ENCODE measurements at places on chromosomes 1 and 21. TPM values are rescaled to one million over a fixed set of nuclear protein-coding genes. Genes with fewer than 3 reads are reported as not detected.

DNA sequence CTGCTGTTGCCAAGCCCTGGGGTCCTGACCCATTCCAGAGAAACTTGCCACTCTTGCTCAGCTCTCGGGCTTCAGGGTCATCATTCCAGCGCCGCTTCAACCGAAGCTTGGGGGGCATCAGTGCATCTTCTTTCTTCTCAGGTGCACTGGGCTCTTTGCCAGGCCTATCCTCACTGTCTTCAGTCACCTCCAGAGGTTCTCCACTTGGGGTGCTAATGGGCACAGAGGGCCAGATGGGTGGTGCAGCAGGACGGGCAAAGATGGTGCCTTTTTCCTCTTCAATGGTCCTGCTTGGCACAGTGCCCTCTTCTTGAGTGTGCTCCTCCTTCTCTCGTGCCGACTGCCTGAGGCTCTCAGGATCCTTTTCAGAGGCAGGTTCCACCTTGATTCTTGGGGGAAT, 13.3 kb downstream of the ETV3 start:
- H3K4me1 ChIP-seq, result no peaks in the 10 kb centered on the region
- H3K4me3 ChIP-seq, result no peak overlapping the region
- peaks cover 20% of the 10 kb centered on the region for H3K36me3 ChIP-seq
- H3K27me3 ChIP-seq, result no peaks in the 10 kb centered on the region

DNA sequence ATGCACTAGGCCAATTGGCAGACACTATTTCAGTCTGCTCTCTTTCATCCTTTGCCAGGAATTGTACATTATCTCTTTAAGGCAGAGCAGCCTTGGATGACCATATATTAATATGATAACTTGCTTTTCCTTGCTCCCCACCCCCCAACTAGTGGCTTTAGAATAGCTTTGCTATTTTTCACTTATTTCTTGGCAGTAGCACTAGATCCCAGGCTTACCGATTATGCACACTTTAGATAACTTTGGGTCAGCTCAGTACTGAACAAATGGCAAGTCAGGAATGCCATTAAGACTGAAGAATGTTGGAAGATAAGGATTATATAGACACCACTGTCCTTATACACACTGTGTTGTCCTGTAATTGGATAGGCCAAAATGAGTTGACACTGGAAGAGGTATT, 146.4 kb downstream of the FGGY start:
- peaks cover 3% of the 10 kb centered on the region for H3K36me3 ChIP-seq
- H3K4me3 ChIP-seq, result no peak overlapping the region
- no peak overlapping the region for H3K27ac ChIP-seq
- DNase-seq, result no peak
- H3K27me3 ChIP-seq, result no peaks in the 10 kb centered on the region

GRCh38 chr1:203025686-203026030, 633 bp upstream of the PPFIA4 start:
- H3K4me1 ChIP-seq, result no peaks in the 10 kb centered on the region
- no peak overlapping the region for H3K27ac ChIP-seq
- H3K4me3 ChIP-seq, result peak overlapping the region; percentile 59
- peaks cover 46% of the 10 kb centered on the region for H3K36me3 ChIP-seq
- DNase-seq, result no peak

The S100A7A gene
- not detected for total RNA-seq

DNA sequence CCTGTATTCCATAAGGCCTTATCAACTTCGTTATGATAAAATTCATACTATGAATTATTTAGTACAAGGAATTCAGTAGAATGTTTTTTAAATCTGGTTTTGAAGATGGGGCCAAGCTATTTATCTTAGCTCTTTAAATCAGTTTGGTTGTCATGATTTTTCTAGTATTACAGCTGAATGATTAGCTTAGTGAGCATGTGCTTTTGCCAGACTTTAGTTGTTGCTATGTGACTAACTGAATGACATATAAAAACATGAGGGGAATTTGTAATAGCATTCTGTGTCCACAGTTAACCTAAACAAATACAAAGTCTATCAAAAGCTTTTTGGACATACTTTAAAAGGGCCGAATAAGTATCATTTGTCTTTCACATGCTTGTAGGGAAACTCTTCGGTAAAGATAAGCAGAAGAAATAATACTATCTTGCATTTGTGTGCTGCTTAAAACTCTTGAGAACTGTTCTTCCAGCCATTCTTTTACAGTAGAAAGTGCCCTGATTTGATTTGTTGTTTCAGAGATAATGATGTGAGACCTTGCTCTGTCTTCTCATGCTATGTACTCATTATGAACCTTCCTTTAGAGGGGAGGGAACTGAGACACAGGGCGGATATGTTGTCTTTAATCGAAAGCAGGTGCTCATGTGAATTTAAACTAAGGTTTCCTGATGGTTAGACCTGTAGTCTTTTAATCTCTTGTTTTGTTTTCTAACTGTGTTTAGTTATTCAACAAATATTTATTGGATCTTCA, 18.8 kb downstream of the NEK7 start:
- no peaks in the 10 kb centered on the region for H3K27me3 ChIP-seq
- DNase-seq, result no peak
- no peak overlapping the region for H3K27ac ChIP-seq
- no peak overlapping the region for H3K4me3 ChIP-seq
- H3K36me3 ChIP-seq, result no peaks in the 10 kb centered on the region

GRCh38 chr1:111959436-111959835, 30.0 kb downstream of the KCND3 start:
- no peak overlapping the region for H3K4me3 ChIP-seq
- H3K36me3 ChIP-seq, result no peaks in the 10 kb centered on the region
- peaks cover 8% of the 10 kb centered on the region for H3K4me1 ChIP-seq
- no peak for DNase-seq
- no peaks in the 10 kb centered on the region for H3K27me3 ChIP-seq
- H3K27ac ChIP-seq, result no peak overlapping the region

GRCh38 chr1:91406773-91407389, 2.2 kb upstream of the HFM1 start:
- no peaks in the 10 kb centered on the region for H3K36me3 ChIP-seq
- H3K27me3 ChIP-seq, result no peaks in the 10 kb centered on the region
- no peaks in the 10 kb centered on the region for H3K4me1 ChIP-seq
- no peak overlapping the region for H3K27ac ChIP-seq
- no peak for DNase-seq

The CD84 gene
- total RNA-seq, result not detected

DNA sequence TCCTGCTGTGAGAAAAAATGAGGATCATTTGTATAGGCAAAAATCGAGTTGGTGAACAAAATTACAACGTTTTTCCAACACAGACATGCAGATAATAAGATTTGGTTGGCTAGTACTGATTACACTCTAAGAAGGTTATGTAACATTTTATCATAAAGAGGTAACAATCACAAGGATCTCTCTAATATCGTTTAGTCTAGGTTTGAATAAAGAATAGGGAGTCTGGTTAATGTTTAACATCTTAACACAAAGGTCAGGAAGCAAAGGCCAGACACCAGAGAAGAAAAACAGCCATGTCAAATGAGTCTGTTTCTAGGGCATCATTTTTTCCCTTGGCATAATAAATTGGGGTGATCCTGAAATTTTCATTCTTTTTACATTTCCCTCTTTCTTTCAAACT, 207.4 kb upstream of the CHRM3 start:
- no peaks in the 10 kb centered on the region for H3K4me1 ChIP-seq
- H3K4me3 ChIP-seq, result no peak overlapping the region
- no peaks in the 10 kb centered on the region for H3K36me3 ChIP-seq
- no peak for DNase-seq

DNA sequence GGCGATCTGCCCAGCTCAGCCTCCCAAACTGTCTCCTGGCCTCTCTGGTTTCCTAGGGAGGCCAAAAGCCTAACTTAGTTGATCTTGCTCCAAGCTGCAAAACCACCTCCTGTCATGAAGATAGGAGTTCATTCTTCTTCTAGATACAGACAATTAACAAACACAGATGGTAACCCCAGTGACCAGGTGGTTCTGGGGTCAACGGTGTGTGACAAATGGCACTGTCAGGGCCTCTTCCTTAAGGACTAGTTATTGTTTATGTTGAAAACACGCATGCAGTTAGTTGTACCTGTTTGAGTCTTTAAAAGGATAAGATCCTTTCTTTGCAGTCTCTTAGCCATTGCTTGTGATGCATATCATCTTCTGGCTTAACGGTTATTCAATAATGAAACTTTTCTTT, 4.6 kb upstream of the UMODL1 start:
- H3K4me3 ChIP-seq, result no peak overlapping the region
- H3K27ac ChIP-seq, result no peak overlapping the region
- no peaks in the 10 kb centered on the region for H3K4me1 ChIP-seq
- DNase-seq, result no peak
- no peaks in the 10 kb centered on the region for H3K27me3 ChIP-seq
- H3K36me3 ChIP-seq, result no peaks in the 10 kb centered on the region

- H3K4me3 ChIP-seq, result peak overlapping the region; percentile 69
- peaks cover 13% of the 10 kb centered on the region for H3K36me3 ChIP-seq
- no peak overlapping the region for H3K27ac ChIP-seq
Observed at GRCh38 chr1:940107-941014, 16.6 kb downstream of the SAMD11 start.

The GPR89B gene
- 15.4 TPM for total RNA-seq

GRCh38 chr1:12159816-12160215, 7.0 kb upstream of the TNFRSF1B start:
- H3K36me3 ChIP-seq, result no peaks in the 10 kb centered on the region
- no peak for DNase-seq
- H3K4me1 ChIP-seq, result peaks cover 8% of the 10 kb centered on the region
- no peaks in the 10 kb centered on the region for H3K27me3 ChIP-seq

DNA sequence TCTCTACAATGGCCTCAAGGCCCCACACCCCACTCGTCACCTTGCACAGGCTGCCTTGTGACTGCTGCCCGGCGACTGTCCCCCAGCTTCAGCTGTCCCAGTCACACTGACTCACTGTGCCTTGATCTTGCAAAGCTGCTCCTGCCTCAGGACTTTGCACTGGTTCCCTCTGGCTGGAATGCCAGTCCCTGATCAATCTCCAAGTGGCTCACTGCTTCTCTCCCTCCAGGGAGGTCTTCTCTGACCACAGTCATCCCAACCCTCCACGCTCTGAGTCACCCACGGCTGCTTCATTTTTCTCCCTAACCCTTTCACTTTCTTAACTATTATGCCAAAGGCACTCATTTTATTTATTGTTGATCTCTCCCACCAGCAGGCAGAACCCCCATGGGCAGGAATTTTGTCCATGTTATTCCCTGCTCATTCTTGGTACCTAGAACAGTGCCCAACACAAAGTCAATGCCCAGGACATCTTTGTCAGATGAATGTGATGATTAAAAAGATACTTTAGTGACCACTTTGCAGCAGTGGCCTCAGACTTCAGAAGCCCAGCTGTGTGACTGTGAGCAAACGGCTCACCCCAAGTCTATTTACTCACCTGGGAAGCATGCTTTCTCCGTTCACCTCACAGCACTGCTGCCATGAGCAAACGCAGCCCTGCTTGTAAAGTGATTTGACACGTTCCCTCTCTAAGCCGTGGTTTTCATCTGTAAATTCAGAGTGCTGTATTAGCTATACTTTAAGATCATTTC, 53.4 kb downstream of the ZBTB18 start:
- H3K27ac ChIP-seq, result no peak overlapping the region
- H3K36me3 ChIP-seq, result no peaks in the 10 kb centered on the region
- H3K4me1 ChIP-seq, result no peaks in the 10 kb centered on the region
- no peak for DNase-seq

DNA sequence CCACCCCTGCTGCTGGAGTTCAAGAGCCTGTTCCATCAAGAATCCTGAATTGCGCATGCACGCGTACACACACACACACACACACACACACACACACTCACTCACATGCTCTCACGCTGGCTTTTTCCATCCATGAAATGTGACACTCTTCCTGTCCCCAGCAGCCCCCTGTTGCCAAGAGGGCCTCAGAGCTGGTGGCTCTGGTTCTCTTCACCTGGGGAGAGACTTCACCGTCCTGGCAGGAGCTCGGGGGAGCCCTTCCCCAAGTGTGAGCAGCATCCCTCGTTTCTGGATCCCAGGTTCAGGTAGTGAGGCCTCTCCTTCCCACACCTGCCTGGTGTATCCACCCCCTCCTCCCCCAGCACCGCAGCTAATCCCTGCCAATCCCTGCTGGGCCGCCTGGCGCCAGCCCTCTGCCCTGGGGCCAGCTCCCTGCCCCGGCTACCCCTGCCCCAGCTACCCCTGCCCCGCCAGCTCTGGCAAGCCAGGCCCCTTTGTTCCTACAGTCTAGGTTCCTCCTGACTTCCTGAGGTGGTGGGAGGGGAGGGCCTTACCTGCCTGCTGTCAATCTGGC, 9.9 kb downstream of the PLOD1 start:
- H3K36me3 ChIP-seq, result peaks cover 17% of the 10 kb centered on the region
- peak overlapping the region; percentile 16 for H3K27ac ChIP-seq
- peak overlapping the region; percentile 66 for H3K4me3 ChIP-seq
- H3K27me3 ChIP-seq, result no peaks in the 10 kb centered on the region
- no peaks in the 10 kb centered on the region for H3K4me1 ChIP-seq

The BMP8A gene
- total RNA-seq, result 0.52 TPM

DNA sequence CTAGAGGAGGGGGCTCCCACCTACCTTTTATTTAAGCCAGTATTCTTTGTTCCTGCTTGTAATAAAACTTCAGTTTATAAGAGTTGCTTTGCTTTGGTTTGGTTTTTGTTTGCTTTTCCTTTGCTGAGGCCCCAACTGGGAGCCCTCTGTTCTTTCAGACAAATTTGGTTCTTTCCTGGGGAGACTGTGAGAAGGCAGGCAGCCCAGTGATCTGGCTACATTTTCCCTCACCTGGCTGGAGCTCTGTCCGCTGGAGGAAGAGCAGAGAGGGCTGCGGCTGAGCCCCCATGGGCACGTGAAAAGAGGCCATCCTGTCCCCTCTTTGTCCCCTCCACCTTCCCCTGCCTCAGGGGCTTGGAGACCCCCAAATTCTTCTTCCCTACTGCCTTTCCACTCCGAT, 7.3 kb upstream of the SFN start:
- H3K27me3 ChIP-seq, result no peaks in the 10 kb centered on the region
- H3K4me1 ChIP-seq, result no peaks in the 10 kb centered on the region
- DNase-seq, result no peak
- H3K36me3 ChIP-seq, result peaks cover 31% of the 10 kb centered on the region
- H3K27ac ChIP-seq, result no peak overlapping the region

The TTC4 gene
- 30.0 TPM for total RNA-seq

DNA sequence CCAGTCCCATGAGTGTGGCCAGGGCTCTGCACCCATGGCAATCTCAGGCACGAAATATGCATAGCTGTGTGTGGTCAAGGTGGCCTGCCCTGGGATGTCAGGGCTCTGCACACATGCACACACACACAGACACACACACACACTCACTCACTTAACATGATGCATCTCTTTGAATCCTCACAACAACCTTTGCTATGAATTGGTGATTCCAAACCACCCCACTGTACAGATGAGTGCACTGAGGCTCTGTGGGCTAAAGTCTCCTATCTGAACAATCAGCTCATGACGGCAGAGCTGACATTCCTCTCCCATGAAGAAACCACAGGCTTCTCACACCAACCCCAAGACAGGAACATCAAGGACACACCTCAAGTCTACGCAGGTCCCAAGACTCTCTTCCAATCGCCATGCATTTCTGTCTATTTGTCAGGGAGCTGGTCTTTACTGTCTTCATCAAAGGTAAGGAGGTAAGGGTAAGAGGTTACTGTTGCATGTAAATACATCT, 131.6 kb downstream of the ETS2 start:
- H3K27me3 ChIP-seq, result no peaks in the 10 kb centered on the region
- DNase-seq, result no peak
- no peaks in the 10 kb centered on the region for H3K4me1 ChIP-seq
- no peak overlapping the region for H3K27ac ChIP-seq
- peaks cover 2% of the 10 kb centered on the region for H3K36me3 ChIP-seq

Measured in H9 (cell line).